ENCODE measurements at places on chromosomes 7 and 10.

GRCh38 chr10:93894516-93895378 lies 969 bp downstream of the SLC35G1 start:
- no peak for DNase-seq

- no peak for DNase-seq
Measured at GRCh38 chr10:62689712-62690111, 114.8 kb upstream of the ADO start.

DNA sequence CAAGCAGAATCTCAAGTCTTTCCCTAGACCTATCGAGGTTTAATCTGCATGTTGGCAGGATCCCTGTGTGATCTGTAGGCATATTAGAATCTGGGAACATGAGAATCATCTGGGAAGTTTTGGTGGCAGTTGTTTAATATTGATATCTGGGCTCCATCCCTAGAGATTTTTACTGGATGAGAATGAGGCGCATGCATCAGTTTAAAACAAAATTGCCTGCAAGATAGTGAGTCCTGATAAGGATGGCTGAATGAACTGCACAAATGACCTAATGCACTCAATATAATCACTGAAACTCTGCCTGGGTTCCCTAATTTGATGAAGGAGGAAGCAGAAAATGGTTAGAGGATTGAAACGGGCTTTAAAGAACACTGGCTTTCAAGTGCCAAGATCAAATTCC lies 218.0 kb downstream of the FGFR2 start:
- DNase-seq, result no peak

DNA sequence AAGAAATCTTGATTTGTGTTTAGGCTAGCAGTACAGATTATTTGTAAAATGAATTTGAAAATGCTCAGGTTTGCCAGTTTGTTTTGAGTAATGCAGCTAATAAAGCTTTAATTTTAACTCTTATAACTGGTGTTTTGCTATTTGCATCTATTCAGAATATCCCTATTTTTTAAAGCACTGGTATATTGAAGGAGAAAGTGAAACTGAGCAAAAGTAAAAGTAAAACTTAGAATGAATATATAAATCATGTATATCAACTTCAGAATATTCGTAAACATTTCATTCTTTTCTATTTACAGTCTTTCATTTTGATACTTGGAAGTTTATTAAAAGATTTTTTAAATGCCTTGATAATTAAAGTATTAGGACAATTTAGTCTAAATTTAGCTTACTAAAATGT lies 26.2 kb downstream of the TASOR2 start:
- DNase-seq, result no peak

DNA sequence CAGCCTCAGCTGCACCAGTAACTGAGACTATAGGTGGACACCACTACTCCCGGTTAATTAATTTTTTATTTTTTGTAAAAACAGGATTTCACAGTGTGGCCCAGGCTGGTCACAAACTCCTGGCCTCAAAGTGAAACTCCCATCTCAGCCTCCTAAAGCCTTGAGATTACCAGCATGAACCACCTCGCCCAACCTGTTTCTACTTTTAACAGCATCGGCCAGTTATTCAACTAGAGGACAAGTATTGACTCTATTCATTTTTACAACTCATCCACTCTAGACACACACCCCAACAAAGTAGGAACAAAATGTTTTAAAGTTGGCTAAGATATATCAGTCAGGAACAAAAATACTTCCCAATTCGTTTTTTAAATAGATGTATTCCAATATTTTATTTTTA lies 334.8 kb downstream of the PARD3 start:
- no peak for DNase-seq

DNA sequence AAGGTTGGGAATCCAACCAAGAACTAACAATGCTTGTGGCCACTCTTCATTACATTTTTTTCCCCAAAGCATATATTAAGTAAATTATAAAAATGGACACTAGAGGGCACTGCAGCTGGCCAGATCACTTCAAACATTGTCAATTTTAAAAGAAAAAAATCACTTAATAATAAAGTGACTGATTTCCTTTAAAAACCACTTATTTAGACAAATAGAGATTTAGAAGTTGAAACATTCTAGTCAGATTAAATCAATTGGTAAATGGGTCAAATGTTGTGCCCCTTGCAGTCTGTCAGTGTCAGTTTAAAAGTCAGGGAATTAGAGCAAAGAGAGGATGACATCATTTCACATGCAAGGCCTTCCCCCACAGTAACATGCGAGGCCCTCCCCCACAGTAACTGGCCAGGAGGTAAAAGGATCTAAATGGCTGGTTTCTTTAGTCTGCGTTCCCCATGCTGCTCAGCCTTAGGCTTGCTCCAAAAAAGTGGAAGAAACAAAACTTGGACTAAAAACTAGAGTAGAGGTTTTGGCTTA lies 177.9 kb downstream of the SKAP2 start:
- no peak for DNase-seq

GRCh38 chr10:81213370-81213769 lies 661.6 kb upstream of the NRG3 start:
- no peak for DNase-seq

GRCh38 chr10:82572744-82573143 lies 697.8 kb downstream of the NRG3 start:
- no peak for DNase-seq

DNA sequence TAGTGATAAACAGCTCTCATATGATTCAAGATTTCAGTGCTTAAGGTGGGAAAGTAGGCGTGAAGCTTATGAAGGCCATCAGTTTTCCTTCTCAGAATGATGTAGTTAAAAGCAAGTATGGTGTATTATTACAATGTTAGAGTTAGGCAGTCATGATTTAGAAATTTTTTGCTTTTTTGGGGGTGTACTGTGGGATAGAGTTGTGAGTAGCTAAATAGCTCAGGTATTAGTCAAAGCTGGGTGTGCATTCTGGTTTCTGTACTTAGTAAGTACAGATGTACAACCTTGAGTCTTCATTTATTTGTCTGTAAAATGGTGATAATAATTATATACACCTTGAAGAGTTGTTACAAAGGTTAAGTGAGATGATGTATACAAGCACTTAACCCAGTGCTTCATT lies 52.2 kb downstream of the R3HCC1L start:
- DNase-seq, result no peak

Data from DMS79 (cell line).